ENCODE measurements at places on chromosomes 16 and 17.

GRCh38 chr17:22277595-22277994 lies 585.3 kb downstream of the KCNJ18 start:
- no peak for DNase-seq

- DNase-seq, result no peak
Measured at GRCh38 chr16:3282103-3282729, 1.1 kb upstream of the ZNF263 start.

DNA sequence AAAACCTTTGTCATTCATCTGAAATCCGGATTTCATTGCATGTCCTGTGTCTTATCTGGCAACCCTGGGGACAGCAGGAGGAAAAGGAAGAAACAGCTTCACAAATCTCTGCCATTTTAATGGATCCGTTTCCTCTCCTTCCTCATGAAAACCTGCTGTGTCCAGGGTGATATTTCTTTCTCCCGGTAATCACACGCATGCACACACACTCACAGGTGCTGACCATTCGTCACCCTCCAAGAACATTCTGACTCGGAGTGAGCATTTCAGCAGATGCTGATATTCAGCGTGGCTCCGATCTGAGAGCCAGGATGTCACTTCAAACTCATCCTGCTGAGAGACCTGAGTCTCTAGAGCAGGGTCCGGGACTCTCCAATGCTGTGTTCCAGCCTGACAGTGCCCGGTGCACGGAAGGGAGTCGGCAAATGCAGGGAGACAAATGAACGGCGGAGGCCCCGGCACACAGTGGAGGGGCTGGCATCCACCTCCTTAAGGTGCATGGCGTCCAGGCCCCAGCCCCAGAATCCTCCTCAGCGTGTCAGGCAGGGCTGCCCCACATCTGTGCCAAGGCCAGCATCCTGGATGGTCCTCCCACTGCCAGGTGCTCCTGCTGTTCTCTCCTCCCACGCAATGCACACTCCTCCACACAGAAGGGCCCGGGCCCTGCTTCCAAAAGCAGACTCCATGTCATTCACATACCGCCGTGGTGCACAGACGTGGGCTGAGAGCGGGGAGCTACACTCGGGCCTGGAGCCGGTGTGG lies 70.7 kb downstream of the RBFOX3 start:
- DNase-seq, result no peak

- peak; percentile 74 for DNase-seq
Measured at GRCh38 chr17:79338604-79339003, 264.0 kb downstream of the ENGASE start.

GRCh38 chr17:70808596-70808995 lies 639.3 kb downstream of the KCNJ2 start:
- peak; percentile 3 for DNase-seq

GRCh38 chr17:62690168-62690897 lies 62.9 kb downstream of the MRC2 start:
- DNase-seq, result no peak
